ENCODE measurements at places on chromosomes 16 and 17. TPM values are rescaled to one million over a fixed set of nuclear protein-coding genes. Genes with fewer than 3 reads are reported as not detected.

DNA sequence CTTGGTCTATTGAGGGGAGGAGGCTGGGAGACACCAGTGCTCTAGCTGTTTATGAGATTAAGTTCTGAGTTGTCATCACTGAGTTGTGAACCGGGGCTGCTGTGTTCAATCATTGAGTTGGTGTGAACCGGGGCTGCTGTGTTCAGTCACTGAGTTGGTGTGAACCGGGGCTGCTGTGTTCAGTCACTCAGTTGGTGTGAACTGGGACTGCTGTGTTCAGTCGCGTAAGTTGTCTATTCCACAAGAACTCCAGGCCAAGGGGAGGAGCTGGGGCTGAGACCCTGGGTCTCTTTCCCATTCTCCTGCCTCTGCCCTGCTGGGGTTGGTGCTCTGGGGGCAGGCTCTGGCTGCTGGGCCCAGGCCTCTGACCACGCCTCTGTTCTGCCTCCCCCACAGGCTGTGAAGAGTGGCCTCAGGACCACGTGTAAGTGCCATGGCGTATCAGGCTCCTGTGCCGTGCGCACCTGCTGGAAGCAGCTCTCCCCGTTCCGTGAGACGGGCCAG lies 24.5 kb downstream of the WNT9B start:
- DNase-seq = no peak

DNA sequence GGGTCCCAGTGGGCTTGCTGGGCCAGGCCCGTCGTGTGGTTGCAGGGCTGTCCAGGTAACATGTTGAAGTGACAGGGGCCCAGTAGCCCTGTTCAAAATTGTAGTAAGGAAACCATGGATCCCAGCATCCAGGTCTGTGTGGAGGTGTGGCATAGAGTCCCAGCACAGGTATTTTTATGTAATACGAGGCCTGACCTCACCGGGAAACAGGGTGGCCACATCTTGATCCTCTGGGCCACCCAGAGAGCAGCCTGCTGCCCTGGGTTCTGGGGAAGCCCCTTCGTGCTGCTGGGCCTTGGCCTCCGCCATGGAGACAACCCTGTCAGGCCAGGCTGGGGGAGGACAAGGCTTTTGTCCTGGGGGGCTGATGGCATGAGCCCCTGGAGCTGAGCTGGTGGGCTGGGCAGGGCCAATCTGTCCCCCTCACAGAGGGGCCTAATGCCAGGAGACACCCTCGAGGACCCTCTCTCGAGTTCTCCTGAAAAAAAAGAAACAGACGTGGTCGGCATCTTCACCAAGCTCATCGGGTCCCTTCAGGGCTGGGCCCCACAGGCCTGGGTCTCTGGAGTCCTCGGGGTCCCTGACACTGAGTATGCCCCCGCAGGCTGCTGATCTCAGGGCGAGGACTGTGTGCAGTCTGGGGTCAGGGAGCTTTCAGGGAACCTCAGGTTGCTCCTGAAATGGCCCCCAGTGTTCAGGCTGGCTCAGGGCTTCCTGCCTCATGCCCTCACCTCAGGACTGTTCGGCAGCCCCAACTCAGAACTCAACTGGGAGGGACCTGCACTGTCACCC lies 47.8 kb downstream of the TNFRSF13B start:
- no peak for DNase-seq

- peak; percentile 60 for DNase-seq
These were observed 82.0 kb upstream of the PLCG2 start for GRCh38 chr16:81696961-81697615.

DNA sequence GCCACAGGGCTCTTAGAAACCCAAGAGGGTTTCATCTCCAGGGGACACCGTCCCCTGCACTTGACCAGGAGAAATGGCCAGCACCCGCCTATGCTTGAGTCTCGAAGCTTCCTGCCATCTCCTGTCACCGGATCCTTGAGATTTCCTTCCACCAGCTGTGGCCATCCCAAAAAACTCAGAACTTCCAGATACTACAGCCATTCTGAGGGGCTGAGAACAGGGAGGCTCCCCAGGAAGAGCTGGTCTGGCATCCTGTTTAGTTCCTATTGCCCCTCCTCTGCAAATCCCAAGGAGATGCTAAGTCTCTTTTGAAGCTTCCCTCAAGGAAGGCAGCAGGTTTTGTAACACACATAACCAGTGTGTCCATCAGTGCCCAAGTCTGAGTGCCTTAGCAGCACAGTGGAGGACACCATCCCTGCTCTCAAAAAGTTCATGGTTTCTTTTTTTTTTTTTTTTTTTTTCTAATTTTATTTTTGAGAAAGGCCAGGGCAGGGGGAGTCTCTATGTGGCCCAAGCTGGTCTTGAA lies 2.0 kb downstream of the UBALD2 start:
- DNase-seq = no peak

DNA sequence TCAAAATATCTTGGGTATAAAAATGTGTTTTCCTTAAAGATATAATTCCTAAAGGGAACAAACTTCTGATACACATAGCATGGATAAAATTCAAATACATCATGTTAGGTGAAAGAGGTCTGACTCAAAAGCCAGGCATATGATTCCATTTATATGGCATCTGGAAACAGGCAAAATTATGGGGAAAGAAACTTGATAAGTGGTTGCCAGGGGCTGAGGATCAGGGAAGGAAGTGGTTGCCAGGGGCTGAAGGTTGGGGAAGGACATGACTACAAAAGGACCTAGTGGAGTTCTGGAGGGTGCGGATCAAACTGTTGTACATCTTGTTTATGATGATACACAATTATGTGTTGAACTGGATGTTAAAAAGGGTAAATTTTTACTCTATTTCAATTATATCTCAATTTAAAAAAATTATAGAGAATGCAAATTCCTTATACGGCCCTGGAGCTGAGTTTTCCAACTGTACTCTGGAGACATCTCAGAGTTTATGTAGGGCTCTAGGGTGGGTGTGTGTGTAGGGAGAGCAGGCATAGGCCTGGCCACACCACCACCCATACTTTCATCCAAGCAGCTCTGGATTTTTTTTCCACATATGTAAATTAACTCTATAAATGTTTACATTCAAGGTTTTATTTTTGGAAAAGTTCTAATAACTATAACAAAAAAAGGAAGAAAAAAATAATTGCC lies 55.0 kb downstream of the AMFR start:
- DNase-seq = peak; percentile 34

- DNase-seq = peak; percentile 53
These were observed 21.5 kb downstream of the GPR179 start for GRCh38 chr17:38322156-38322779.

GRCh38 chr17:71402007-71402406 lies 718.8 kb upstream of the SOX9 start:
- no peak for DNase-seq

DNA sequence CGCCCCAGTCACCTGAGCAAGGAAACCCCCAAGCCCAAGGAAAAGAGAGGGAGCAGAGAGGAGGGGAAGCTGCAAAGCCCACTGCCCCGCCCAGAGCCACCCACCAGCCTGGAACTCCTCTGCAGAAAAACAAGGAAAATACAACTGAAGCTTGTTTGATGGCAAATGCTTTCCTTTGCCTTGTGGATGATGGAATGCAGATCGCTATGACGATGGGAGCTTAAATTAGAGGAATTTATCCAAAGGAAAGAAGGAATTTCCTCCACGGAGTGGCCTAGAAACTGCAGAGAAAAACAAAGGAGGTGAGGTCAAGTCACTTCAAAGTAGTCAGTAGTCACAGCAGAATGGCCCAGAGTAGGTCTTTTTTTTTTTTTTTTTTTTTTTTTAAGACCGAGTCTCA lies 31.5 kb upstream of the ASGR2 start:
- DNase-seq = no peak

- no peak for DNase-seq
These were observed 350.2 kb downstream of the FOXL1 start for GRCh38 chr16:86928523-86929011.

- peak; percentile 33 for DNase-seq
These were observed 17.3 kb downstream of the GRB7 start for GRCh38 chr17:39754958-39755553.

GRCh38 chr16:82701442-82701955 lies 74.7 kb downstream of the CDH13 start:
- DNase-seq = peak; percentile 36

DVL2 gene
- 19.5 TPM for polyA plus RNA-seq

DNA sequence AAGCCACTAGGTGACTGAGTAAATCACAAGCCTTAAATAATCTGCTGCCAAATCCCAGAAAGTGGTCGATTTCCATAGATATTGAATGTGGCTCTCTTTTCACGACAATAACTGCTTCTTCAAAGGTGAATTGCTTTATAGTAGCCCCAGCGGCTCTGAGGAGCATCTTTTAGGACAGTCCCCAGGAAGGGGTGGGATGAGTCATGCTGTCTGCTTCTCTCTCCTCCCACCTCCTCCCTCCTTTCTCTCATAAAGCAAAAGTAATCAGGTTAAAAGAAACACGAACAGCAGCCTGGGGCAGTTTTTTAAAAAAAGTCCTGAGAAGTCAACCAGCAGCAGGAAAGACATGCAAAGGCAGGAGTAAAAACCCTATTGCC lies 1.8 kb downstream of the KIAA0513 start:
- peak; percentile 86 for DNase-seq

TVP23A gene
- 0.06 TPM for polyA plus RNA-seq

- DNase-seq = peak; percentile 95
These were observed 18.6 kb upstream of the HAPSTR1 start for GRCh38 chr16:9072806-9073341.

MSL1 gene
- polyA plus RNA-seq = 8.9 TPM
